ENCODE measurements at places on chromosomes 1 and 21.

- no peak for DNase-seq
These were observed 76.4 kb downstream of the ST3GAL3 start for GRCh38 chr1:43783671-43784205.

DNA sequence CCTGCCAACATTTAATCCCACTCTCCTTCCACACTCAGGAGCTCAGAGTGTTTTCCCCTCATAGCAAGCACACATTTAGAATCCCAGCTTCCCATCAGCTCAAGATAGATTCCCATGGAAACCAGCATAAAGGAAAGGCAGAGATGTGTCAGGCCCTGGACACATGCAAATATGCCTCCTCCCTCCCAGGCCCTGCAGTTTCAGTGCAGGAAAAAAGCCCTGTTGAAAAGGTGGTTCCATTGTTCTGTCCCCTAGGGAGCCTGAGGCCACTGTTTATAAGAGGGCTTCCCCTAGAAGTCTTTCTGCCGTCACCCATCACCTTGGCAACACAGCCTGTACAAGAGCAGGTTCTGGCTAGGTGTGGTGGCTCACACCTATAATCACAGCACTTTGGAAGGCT is 3.6 kb downstream of the CACNA1S start:
- DNase-seq = no peak

- DNase-seq = no peak
These were observed 46.0 kb downstream of the RUNX1 start for GRCh38 chr21:35002879-35003722.

DNA sequence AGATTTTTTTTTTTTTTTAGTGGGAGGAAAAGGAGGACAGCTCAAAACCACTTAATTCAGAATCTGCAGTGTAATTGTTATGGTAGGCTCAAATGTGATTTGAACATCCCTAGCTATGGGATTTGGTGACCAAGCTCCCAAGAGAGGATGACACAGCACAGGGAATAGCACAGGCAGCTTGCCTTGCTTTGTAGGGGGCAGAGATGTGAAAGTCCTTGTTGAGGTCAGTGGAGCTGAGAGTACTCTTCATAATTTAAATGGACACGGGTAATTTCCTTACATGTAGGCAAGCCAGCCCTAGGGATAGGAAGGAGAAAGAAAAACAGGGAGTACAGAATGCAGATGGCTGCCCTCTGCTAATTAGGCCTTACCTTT is 3.2 kb upstream of the UCK2 start:
- DNase-seq = no peak

DNA sequence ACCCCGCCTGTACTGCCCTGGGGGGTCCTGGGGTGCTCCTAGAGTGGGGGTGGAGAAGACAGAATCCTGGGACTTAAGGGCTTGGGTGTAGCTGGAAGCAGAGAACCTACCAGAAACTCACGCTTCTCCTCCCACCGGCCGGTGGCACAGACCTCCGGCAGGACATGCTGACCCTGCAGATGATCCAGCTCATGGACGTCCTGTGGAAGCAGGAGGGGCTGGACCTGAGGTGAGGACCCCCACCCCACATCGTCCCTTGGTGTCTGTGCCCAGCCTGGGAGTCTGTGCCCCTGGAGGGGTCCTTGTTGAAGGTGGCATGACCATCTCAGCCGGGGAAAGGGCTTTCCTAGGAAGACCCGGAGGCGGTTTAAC is 70.8 kb downstream of the PIK3CD start:
- DNase-seq = no peak

DNA sequence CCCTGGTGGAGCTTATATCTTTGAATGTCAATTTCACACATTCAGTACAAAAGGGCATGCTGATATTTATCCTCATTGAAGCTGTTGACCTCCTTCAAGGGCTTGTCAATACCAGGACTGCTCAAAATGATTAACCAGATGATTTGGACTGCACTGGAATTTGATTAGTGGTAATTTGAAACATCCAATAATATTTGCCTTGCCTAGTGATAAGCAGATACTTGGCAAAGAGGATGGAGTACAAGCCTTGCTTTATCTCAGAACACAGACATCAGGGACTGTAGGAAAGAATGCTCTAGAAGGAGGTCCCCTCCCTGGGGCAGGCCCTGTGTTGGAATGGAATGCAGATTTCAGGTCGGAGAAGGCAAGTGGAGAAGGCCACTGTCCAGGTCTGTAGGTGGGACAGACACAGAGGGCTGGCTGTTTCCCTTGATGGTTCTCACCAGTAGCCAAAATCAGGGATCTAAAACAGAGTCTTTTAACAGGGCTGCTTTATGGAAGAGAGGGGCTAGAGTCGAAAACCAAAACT is 64.8 kb upstream of the ZNF648 start:
- DNase-seq = no peak

DNA sequence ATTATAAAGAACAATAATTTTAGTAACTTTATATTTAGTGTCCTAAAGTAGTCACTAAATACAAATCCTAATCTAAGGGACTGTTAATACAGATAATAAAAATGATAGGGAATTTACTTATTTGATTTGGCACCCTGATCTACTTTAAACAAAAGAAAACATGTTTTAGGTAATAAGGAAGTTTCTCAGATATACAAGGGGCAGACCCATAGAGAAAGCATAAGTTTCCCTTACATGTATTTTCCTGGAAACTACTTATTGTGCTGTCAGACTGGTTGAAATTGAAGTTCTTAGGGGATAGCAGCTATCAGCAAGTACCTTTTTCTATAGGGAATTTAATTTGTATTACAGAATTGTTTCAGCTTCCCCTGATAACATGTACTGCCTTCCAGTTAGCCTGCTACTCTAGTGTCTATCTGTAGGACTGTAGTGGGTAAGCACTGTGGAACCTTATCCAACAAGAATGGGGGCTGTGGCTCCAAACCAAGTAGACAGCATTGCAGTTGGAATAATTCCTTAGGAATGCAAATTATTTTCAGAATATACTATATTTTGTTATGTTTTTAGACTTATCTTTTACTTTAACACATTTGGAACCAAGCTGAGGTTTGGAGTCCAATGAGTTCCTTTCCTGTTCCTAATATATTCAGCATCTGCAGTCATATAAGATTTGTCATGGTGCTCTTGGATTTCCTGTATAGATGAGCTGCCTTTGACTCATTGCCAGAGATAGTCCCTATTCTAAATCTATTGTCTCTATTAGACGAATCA is 14.7 kb downstream of the MSH4 start:
- DNase-seq = no peak

DNA sequence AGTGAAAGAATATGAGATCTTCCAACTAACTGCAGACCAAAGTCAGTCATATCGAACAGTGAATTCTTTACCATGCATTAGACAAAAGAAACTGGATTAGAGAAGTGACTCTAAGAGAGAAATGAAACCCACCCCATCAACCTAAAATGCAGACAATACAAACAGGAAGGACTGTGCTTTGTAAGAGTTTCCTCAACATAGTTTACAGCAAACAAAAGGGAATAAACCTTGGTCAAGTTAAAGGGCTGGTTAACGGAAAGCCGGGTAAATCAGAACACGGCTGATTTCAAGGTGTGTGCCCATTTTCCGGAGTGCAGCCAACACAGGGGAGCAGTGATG is 39.2 kb downstream of the SIPA1L2 start:
- no peak for DNase-seq

DNA sequence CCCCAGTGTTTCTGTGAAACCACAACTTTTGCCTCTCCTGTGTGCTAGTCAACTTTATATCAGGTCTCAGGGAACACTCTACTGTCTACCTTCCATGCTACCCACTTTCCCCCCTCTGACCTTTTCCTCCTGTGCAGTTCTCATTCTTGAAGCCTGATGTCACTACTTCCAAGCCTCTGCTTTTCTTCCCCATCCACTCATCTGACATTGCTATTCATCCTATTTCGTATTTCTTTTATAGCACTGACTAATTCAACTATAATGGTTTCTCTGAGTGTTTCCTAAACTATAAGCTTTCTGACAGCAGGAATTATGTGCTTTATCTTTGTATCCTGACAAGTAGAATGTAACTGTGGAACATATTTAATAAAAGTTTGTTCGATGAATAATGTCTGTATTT is 18.2 kb upstream of the DPH5 start:
- no peak for DNase-seq

DNA sequence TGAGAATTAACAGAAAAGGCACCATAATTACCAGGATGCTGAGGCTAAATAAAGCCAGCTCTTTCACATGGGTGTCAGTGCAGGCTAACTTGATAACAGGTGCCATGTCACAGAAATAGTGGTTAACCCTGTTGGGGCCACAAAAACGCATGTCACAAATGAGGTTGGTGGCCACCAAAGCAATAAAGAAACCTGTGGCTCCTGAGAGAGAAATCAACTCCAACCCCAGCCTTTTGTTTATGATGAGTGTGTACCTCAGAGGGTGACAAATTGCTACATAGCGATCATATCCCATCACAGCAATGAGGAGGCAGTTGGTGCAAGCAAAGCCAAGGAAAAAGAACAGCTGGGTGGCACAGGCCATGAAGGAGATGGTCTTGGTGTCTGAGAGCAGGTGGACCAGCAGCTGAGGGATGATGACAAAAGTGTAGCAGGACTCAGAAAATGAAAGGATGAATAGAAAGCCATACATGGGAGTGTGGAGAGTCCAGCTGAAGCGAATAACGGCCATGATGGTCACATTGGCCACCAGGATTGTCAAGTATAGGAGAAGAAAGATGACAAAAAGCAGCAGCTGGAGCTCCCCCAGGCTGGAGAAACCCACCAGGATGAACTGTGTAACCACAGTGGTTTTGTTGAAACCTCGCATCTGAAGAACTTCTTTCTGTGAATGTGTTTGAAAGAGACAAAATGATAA is at the start of gene OR10T2:
TSS of gene OR10T2 (minus strand) at position 649 of the 697 bp plus-strand sequence. CDS start at position 649, 0 bp downstream.
- no peak for DNase-seq

DNA sequence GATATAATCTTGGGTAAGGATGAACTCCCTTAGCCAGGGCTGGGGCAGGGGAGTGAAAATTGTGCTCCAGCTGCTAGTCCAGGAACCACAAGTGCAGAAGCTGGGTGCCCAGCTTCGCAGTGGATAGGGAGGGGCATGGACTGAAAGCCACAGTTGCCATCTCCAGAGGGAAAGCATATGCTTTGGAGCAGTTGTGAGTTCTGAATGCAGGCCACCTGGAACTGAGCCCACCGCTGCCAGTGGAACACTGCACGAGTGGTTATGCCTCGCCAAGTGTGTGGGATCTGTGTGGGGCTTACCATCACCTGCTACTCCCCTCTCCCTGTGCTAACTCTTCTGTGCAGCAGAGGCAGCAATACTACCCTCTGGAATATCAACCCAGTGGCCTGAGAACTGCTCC is 158.4 kb upstream of the DPT start:
- DNase-seq = no peak

GRCh38 chr1:95323123-95323522 is 89.1 kb downstream of the RWDD3 start:
- no peak for DNase-seq

DNA sequence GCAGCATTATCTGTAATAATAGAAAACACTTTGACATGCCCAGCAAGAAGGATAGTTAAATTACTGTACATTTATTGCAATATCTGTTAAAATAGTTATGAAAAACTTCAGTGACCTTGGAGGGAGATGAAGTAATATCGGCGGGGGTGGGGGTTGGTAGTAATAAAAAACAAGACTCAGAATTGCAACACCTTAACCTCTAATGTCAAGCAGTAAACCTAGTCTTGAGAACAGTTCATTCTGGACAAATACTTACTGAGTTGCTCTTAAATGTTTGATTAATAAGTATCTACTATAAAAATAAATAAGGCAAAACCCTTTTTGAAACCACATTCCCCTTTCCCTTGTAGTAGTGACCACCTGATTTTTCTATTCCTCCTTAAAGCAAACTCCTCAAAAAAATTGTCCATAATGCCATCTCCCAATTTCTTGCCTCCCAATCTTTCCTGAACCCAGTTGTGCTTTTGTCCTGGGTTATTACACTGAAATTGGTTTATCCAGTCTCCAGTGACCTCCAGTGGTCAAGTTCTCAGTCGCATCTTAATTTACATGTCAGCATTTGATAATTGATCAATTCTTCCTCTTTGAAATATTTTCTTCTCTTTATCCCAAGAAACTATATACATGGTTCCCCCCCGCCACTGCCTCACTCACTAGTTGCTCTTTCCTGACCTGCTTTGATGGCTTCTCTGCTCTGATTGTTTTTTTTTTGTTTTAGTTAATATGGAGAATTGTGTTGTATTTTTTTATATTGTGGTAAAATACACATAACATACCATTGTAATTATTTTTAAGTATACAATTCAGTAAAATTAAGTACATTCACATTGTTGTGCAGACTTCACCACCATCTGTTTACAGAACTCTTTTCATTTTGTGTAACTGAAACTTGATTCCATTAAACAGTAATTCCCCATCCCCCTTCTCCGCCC is 36.8 kb downstream of the RAP1A start:
- DNase-seq = peak; percentile 16

- DNase-seq = no peak
These were observed 2.2 kb downstream of the RNF19B start for GRCh38 chr1:32962248-32962896.

DNA sequence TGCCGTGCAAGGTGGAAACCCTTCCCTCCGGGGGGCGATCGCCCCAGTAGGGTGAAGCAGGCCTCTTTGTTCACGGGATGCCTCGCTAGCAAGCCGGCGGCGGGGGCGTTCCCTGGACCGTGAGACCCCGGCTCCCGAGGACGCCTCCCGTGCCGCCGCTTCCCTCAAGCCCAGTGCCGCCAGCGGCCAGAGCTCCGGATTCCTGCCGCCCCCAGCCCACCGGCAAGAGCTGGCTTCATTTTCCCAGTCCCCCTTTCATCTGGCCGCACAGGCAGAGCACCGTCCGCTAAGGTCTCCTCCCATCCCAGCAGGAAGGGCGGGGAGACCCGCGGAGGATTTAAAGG is 16.3 kb downstream of the IER5 start:
- DNase-seq = no peak

- no peak for DNase-seq
These were observed 973.1 kb upstream of the ADGRL2 start for GRCh38 chr1:80827666-80828065.

GRCh38 chr1:59261537-59261936 is 35.4 kb upstream of the FGGY start:
- no peak for DNase-seq

DNA sequence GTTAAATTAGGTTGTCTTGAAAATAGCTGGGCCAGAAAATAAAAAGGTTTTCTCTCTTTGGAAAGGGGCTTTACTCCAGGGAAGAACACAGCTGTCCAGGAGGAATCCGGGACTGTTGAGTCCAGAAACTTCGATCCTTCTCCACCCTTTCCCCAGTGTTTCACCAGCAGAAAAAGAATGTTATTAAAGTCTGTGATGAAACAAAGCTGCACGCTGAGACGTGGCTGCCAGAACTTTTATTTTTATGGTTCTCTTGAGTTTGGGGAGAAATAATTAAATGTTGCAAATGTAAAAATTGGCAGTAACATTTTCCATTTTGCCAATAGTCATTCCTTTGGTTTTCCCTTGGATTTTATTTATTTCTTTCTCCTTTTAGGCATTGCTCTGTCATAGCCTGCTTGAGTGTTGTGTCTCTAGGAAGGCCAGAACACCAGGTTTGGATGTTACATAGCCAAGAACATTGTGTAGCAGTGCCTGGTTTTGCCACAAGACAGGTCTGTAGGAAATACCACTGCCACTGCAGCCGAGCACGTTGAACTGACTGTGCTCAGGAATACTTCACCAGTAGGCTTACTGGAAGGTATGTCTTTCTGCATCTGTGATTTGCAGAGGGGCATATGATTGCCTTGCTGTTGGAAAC is 87.4 kb downstream of the ROR1 start:
- DNase-seq = no peak

- no peak for DNase-seq
These were observed 2.2 kb upstream of the LAPTM5 start for GRCh38 chr1:30759718-30760281.

GRCh38 chr1:230646710-230647302 is 4.5 kb downstream of the COG2 start:
- DNase-seq = no peak

GRCh38 chr1:33622757-33623156 is 150.3 kb downstream of the ZSCAN20 start:
- DNase-seq = no peak

Measured in cerebellum (tissue), 4 donors.